ENCODE measurements at places on chromosomes 12 and 14. TPM values are rescaled to one million over a fixed set of nuclear protein-coding genes. Genes with fewer than 3 reads are reported as not detected.

DNA sequence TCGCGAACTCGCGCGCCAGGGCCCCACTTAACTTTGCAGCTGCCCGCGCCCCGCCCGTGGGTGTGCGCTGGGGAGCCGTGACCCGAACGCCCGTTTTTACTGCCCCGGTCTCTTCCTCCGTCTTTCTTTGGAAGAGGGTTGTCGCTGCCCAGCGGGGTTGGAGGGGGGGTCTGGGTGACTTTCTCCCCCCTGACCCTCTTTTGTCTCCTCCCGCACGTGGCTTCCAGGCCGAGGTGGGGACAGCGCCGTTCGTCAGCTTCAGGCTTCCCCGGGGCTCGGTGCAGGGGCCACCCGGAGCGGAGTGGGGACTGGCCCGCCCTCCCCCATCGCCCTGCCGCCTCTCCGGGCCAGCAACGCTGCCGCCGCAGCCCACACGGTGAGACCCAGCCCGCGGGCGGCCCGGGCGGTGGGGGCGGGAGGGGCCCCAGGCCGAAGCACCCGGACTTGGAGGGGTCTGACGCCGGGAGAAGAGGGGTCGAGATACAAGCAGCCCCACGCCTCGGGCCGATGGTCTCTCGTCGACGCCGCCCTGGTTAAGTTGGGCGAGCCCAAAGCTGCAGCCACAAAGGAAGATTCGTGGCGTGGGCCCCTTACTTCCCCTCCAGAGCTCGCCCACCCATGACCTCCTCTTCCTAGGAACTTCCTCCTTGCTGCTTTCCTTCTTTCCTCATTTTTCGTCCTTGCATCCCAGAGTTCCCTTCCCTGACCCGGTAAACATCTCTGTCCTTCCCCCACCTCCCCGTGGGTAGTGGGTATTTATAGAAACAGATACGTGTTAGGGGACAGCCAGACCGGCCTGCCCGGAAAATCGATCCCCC lies 1.2 kb downstream of the DYRK2 start:
- peaks cover 12% of the 10 kb centered on the region for H3K4me1 ChIP-seq
- H3K4me3 ChIP-seq = peak overlapping the region; percentile 99
- no peaks in the 10 kb centered on the region for H3K27me3 ChIP-seq
- peak overlapping the region; percentile 97 for H3K27ac ChIP-seq

DNA sequence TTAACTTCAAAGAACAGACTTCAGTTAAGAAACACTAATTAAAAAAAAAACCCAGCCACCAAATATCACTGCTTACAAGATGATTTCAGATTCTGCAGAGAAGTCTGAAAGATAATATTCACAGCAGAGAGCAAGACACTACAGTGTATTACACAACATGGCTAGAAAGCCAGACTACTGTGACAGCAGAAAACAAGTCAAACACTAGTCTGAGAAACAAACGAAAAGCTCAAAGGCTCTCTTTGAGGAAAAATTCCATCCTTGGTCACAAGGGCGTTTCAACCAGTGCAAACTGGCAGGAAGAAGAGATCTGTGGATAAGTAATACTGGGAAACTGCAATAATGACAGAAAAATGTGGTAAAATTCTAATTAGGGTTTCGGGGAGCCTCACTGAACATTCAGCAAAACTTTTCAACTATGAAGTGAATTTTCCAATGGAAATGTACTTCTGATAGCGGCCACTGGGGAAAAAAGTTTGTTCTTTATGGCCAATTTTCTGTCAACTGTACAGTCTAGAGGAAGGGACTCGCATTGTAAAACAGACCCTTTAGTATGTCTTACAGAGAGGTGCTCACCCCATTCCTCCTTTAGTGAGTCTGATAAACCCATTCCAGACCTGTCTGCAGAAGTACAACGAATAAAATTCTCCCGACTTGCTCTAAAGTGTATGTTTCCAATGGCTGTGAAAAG lies 50.4 kb downstream of the ACADS start:
- H3K4me1 ChIP-seq = no peaks in the 10 kb centered on the region
- no peak overlapping the region for H3K4me3 ChIP-seq
- no peak overlapping the region for H3K27ac ChIP-seq
- no peak for DNase-seq
- no peaks in the 10 kb centered on the region for H3K27me3 ChIP-seq

DNA sequence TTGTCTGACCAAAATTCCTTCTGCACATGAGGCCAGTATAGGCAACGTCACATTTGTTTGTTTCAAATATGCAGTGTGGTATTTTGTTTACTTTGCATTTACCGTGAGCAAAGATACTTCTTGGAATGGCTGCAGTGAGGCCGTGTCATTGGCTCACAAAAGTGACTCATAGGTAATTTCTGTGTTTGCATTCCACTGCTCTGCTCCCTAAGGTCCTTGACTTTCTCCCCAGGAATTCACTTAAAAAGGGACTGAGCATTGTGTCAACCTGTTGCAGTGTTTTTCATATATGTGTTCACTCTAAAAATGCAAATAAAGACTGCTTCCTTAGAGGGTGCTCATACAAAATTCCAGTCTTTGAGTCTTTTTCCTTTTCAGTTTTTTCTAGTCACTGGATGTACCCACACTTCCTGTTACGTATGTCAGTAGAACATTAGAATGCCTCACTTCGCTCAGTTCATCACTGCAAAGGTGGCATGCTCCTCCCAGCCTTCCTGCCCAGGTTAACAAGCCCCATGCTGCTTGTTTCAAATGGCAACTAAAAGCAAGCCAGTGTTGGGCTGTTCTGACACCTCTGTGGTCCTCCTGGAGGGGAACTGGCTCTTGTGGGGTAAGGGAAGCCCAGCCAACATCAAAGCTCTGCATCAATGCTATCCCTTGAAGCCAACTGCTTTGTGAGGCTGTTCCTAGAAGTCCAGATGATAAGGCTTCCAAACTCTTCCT lies 9.1 kb downstream of the C12orf76 start:
- H3K36me3 ChIP-seq = peaks cover 15% of the 10 kb centered on the region
- H3K4me1 ChIP-seq = peaks cover 6% of the 10 kb centered on the region
- H3K27ac ChIP-seq = peak overlapping the region; percentile 82
- no peaks in the 10 kb centered on the region for H3K27me3 ChIP-seq
- DNase-seq = no peak

DNA sequence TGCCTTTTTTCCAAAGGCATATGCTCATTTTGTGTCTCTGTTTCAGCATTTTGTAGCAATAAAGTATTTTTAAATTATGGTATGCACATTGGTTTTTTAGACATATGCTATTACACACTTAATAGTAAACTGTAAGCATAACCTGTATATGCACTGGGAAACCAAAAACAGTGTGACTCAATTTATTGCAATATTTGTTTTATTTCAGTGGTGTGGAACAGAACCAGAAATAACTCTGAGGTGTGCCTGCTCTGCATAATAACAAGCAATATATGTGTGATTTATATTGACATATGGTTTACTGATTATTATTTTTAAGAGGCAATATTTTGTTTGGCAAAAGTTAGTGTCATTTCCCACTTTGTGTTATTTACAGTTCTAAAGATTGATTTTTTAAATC lies 126.6 kb upstream of the CPNE8 start:
- H3K27me3 ChIP-seq = no peaks in the 10 kb centered on the region
- H3K4me3 ChIP-seq = no peak overlapping the region
- no peaks in the 10 kb centered on the region for H3K36me3 ChIP-seq
- no peak overlapping the region for H3K27ac ChIP-seq
- no peaks in the 10 kb centered on the region for H3K4me1 ChIP-seq

GRCh38 chr14:104110491-104111209 lies 25.1 kb downstream of the ASPG start:
- no peaks in the 10 kb centered on the region for H3K27me3 ChIP-seq
- no peak for DNase-seq
- no peaks in the 10 kb centered on the region for H3K36me3 ChIP-seq

- H3K27ac ChIP-seq = peak overlapping the region; percentile 55
- H3K27me3 ChIP-seq = no peaks in the 10 kb centered on the region
- H3K4me3 ChIP-seq = no peak overlapping the region
- H3K36me3 ChIP-seq = no peaks in the 10 kb centered on the region
- peaks cover 75% of the 10 kb centered on the region for H3K4me1 ChIP-seq
- DNase-seq = no peak
Observed at GRCh38 chr14:104694991-104695659, 5.7 kb downstream of the INF2 start.

DNA sequence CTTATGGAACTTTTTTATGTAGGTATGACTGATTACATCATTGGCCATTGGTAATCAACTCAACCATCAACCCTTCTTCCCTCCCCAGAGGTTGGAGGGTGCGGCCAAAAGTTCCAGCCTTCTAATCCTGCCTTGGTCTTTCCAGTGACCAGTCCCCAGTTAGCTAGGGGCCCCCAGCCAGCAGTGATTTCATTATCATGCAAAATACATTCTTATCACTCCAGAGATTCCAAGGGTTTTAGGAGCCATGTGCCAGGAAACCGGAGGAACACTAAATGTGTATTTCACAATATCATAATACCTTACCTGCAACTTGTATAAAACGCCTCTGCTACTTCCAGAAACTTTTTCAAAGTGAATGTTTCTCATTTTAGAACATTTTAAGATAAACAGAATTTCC lies 181.5 kb upstream of the PELI2 start:
- no peak overlapping the region for H3K4me3 ChIP-seq
- no peaks in the 10 kb centered on the region for H3K36me3 ChIP-seq
- H3K27ac ChIP-seq = no peak overlapping the region
- peaks cover 4% of the 10 kb centered on the region for H3K4me1 ChIP-seq
- H3K27me3 ChIP-seq = no peaks in the 10 kb centered on the region

GRCh38 chr12:114783089-114783618 lies 99.2 kb upstream of the TBX3 start:
- H3K27me3 ChIP-seq = no peaks in the 10 kb centered on the region
- H3K4me1 ChIP-seq = no peaks in the 10 kb centered on the region
- no peak overlapping the region for H3K4me3 ChIP-seq
- no peaks in the 10 kb centered on the region for H3K36me3 ChIP-seq
- H3K27ac ChIP-seq = no peak overlapping the region

- no peaks in the 10 kb centered on the region for H3K27me3 ChIP-seq
- H3K27ac ChIP-seq = no peak overlapping the region
- H3K36me3 ChIP-seq = no peaks in the 10 kb centered on the region
- no peaks in the 10 kb centered on the region for H3K4me1 ChIP-seq
Observed at GRCh38 chr14:81767266-81767995, 233.8 kb upstream of the SEL1L start.

GRCh38 chr12:108181095-108181454 lies 52.0 kb downstream of the WSCD2 start:
- no peaks in the 10 kb centered on the region for H3K36me3 ChIP-seq
- H3K27ac ChIP-seq = no peak overlapping the region
- DNase-seq = no peak
- H3K4me3 ChIP-seq = no peak overlapping the region
- H3K27me3 ChIP-seq = no peaks in the 10 kb centered on the region

DNA sequence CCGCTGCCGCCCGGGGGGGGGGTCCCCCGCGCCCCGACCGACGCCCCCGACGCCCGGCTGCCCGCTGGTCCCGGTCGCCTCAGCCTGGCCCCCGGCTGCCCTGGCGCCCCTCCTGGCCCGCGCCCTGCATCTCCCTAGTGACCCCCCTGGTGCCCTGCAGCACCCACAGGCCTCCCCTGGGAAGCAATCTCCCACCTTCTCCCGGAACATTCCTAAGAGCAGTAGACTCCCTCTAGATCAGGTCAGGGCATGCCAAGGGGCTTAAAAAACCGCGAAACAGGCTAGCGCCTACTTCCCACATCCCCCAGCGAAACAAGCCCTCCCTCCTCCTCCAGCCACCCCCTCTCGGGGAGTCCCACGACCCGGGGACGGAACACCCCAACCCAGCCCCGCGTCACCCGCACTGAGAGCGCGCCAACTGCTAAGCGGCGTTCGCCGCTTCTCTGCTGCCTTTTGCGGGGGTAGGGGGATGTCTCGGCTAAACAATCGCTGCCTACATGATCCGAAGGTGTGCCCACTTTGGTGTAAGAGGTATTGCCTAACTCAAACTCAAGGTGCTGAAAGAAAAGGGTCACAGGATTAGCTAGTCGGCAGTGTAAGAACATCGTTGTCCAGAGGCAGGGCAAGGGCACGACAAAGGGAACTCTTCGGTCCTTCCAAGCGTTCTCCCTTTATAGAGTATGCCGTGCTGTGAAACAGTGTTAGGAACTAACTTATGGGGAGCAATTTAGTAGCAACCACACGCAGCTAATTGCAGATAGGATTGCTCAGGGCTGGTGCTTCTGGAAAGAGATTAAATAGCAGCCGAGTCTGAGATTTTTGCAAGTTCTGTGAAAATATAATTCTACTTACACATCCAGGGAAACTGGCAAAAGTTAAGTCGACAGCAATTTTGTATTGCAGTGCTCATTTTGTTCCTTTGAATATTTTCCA lies 619 bp upstream of the NTN4 start:
- no peaks in the 10 kb centered on the region for H3K27me3 ChIP-seq
- H3K4me3 ChIP-seq = peak overlapping the region; percentile 96
- no peaks in the 10 kb centered on the region for H3K36me3 ChIP-seq
- no peaks in the 10 kb centered on the region for H3K4me1 ChIP-seq

DNA sequence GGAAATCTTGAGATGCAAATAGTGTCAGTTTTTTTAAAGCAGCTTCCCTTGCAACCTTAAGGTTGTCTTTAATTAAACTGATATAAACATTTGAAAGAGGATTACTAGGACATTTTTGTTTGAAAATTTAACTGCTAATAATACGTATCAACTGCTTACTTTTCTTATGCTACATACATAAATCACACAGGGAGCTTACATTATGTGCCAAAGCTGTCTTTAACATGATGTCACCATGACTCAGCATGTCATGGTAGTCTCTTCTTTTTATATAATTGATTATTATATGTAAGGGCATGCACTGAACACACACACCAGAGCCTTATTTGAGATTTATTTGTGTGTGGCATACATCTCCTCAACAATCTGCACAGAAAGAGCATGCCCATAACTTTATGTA lies 63.0 kb upstream of the PTHLH start:
- no peak overlapping the region for H3K4me3 ChIP-seq
- no peak overlapping the region for H3K27ac ChIP-seq
- DNase-seq = no peak
- no peaks in the 10 kb centered on the region for H3K4me1 ChIP-seq
- no peaks in the 10 kb centered on the region for H3K27me3 ChIP-seq
- H3K36me3 ChIP-seq = no peaks in the 10 kb centered on the region

Gene RD3L
- total RNA-seq = not detected

Gene B4GALNT1
- 16.6 TPM for total RNA-seq

Gene GLT1D1
- total RNA-seq = 9.5 TPM

Gene RPGRIP1
- total RNA-seq = not detected

Gene FBXW8
- 3.3 TPM for total RNA-seq

Gene BBS10
- 3.8 TPM for total RNA-seq

Gene TAS2R46
- total RNA-seq = 23.2 TPM
